Thoracic aorta (tissue), 2 donors: ENCODE measurements at places on chromosomes 7 and 10.
A peak's percentile ranks its signal among the peaks of the same experiment; 100 is the strongest.

DNA sequence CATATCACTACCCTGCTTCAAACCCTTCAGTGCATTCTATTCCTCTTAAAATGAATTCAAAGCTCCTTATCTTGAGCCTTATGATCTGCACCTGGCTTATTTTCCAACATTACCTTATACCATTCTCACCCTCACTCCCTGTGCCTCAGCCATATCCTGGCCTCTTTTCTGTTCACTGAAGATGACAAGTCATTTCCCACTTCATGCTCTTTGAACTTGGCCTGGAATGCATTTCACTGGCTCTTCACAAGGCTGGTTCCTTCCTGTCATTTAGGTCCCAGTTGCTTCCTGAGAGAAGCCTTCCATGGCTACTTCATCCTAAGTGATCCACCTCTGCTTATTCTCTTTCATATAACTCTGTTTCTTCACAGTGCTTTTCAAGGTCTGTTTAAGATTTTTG lies 3.2 kb upstream of the LIPF start:
- no peak for DNase-seq

DNA sequence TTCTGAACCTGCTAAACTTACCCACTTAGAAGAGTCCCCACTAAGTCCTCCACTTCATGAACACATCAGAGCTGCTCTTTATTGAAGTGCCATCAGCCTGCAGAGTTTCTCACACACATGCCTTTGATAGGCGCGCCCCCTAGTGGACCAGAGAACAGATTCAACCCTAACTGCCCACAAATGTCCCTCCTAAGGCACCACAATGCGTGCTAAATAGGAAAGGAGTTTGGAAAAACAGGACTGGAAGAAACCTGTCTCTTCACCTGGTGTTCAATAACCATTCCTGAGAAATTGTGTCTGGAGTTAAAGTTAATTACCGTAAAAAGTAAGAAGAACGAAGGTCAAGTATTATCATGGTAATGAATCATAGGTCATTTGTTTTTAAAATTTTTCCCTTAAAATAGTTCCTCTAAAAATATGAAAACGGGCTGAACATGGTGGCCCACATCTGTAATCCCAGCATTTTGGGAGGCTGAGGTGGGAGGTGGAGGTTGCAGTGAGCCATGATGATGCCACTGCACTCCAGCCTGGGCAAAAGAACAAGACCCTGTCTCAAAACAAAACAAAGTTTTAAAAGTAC lies 249.7 kb downstream of the ELMO1 start:
- peak; percentile 58 for DNase-seq

GRCh38 chr7:50661345-50662040 lies 96.3 kb upstream of the DDC start:
- no peak for DNase-seq

DNA sequence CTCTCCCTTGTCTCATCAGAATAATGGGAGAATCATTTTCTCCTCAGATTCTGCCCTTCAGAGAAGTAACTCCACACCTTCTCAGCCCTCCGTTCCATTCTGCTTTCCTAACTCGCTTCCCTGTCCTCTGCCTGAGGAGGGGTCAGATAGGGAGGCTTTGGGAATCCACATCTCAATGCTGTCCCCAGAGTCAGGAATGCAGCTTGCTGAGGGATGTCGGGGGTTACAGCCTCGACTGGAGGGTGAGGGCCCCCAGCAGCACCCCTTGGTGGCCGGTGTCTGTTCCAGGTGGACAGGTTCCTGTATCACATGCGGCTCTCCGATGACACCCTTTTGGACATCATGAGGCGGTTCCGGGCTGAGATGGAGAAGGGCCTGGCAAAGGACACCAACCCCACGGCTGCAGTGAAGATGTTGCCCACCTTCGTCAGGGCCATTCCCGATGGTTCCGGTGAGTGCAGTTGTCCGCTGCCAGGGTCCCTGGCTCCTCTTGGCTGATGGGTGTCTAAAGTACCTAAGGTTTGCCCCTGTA lies 6.9 kb downstream of the HKDC1 start:
- no peak for DNase-seq

DNA sequence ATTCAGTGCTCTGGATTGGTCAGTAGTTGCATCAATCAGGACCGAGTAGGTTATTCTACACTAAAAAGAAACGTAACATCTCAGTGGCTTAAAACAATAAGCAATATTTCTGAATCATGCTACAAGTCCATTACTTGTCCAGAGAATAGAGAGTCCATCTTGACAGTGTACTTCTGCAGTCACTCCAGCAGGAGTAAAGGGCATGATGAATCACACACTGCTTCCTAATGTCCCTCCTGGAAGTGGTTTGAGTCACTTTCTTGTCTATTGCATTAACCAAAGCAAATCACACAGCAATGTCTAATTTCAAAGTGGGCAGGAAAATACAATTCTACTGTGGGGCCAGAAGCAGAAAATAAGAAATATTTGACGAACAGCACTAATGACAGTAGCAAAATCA lies 124.8 kb downstream of the TSPAN12 start:
- no peak for DNase-seq

GRCh38 chr7:86908948-86909347 lies 150.5 kb downstream of the ELAPOR2 start:
- DNase-seq: no peak

- DNase-seq: no peak
Measured at GRCh38 chr10:57849691-57850357, 417.9 kb downstream of the IPMK start.

DNA sequence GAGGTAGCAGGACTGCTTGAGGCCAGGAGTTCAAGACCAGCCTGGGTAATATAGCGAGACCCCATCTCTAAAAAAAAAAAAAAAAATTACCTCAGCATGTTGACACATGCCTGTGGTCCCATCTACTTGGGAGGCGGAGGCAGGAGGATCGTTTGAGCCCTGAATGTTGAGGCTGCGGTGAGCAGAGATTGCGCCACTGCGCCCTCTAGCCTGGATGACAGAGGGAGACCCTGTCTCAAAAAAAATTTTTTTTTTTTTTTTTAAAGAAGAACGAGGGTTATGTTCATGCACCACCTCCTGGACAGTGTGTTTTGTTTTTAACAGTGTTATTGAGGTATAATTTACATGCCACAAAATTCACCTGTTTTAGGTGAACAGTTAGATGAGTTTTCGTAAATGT lies 51.1 kb upstream of the SEPHS1 start:
- no peak for DNase-seq

DNA sequence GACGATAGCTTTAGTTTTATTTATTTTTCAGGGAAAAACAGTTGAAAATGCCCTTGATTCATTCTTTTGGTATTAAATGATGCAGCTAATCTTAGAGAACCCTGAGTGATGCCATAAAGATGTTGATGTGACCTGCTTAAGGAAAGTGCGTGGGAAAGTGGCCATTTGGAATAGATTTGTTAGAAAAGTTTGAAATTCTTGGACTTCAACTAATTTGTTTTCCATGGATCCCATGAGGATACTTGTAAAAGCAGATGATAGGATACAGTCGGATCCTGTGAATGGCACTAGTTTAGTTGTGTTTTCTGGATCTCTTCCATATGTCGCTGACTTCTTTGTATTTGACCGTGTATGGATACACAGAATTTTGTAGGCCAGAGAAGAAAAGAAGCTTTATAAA lies 69.0 kb downstream of the SEPTIN7 start:
- DNase-seq: no peak

DNA sequence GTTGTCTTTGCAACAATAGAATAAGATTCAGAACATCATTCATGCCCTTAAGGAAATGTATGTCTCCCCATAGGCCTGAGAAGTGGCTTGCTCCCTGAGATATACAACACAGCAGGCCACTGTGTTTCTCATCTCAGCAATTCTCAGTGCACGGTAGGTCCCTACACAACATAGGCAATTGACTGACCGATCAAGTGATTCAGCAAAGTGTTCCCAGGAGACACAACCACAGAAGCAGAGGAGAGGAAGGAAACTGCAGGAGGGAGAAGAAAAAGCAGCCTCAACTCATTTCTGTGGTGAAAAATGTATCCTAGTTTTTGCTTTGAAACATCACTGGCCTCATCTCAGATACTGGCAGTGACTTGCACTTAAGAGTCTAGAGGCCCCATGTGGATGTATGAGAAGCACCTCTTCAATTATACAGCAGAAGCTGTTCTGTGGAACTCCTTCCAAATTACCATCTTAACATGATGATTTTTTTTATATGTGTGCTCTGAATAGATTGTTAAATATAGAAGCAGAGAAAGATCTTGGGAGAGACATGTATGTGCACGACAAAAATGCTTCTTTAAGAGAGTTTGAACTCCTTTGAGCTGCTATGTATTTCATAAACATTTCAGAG lies 306.8 kb downstream of the XPNPEP1 start:
- no peak for DNase-seq

DNA sequence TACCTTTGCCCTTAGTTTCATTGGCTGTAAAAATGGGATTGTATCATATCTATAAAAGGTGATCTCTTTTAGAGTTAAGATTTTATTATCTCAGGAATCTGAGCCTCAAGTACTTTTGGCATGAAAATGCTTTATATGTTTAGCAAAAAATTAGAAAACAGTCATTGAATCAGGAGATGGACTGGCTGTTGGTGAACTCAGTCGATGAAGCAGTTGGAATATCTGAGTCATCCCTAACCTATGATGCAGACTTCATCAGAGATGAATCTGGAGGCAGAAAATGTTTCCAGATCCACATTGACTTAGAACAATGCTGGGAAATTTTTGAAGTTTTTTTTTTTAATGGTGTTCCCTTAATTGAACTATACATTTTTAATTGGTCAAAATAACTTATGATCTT lies 228.5 kb downstream of the SLC25A13 start:
- DNase-seq: no peak

DNA sequence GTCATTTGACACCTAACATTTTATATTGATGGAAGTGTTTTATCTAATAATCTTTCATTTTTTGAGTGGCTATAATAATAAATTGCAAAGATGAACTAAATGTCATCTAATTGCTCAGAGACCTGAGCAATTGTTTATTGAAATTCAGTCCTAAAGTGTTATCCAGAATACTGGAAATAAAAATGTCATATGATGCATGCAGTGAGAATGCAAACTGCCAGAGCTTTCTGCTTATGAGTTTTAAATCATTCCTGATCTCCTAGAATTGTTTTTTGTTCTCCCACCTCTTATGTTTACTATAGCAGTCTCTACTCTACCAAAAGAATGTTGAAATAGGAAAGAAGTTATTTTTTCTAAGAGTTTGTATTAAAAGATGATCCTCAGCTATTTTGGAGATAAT lies 116.7 kb downstream of the FOXP2 start:
- DNase-seq: no peak

- DNase-seq: no peak
Measured at GRCh38 chr10:123434435-123435039, 231.6 kb upstream of the GPR26 start.

GRCh38 chr10:33071857-33072256 lies 113.8 kb upstream of the ITGB1 start:
- no peak for DNase-seq

DNA sequence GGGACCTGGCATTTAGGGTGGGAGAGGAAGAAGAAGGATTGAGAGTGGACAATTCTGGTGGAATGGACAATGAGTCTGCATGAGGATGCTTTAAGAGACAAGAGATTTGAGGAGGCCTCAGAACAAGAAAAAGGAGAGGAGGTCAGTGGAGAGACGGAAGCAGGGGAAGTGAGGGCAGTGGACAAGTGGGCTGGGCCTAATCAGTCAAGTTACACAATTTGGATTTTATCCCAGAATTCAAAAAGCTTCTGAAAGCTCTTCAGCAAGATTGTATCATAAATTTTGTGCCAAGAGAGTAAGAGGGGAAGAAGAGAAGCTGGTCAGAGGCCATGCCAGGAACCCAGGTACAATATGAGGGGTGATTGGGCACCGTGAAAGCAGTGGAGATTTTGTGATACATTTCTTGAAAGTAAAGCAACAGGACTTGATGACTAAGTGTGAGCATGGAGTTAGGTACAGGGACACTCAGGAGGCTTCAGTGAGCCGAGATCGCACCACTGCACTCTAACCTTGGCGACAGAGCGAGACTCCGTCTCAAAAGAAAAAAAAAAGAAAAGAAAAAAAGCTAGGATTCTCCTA lies 19.3 kb upstream of the TSPAN13 start:
- DNase-seq: no peak

DNA sequence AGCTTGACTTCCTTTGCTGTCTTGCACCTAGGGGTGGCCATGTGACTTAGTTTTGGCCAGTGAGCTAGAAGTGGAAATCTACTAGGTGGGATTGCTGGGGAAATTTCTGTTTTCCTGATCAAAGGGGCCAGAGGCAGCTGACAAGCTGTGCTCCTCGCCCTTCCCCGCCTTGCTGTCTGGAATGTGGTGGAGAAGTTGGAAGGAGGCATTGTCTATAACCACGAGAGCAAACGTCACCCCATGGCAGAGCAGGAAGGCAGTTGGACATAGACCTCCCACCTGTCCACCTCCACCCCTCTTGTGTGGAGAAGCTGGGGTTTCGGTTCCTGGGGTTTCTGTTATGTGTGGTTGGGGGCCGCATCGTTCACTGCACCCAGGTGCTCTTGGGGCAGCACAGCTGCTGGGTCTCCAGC lies 7.3 kb downstream of the SFRP5 start:
- DNase-seq: no peak

- DNase-seq: no peak
Measured at GRCh38 chr10:29323367-29323766, 34.5 kb downstream of the LYZL1 start.

DNA sequence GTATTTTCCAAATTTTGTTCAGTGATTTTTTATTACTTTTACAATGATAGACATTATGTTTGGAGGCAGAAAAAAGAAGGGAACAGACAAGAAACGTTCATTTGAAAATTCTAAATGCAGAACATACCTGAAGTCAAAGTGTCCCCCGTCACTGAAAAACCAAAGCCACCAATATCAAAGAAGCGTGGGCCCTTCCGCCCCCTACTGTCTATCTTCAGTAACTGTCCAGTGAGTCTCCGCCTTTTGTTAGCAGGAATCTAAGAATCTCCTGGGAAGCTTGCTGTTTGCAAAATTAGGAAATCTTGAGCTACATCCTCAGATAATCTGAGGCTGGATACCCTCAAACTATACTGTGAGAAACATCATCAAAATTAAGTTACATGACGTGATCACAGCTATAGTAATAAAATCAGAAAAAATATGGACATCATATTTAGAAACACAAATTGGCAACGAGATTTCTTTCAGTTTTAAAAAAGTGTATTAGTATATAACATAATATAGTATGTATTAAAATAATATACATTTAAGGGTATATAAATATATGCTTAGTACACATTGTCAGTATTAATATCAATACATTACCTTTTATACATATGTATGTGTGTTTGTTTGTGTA lies 169.3 kb upstream of the AKR1E2 start:
- DNase-seq: no peak

- DNase-seq: no peak
Measured at GRCh38 chr10:36033808-36034207, 391.7 kb upstream of the FZD8 start.

- no peak for DNase-seq
Measured at GRCh38 chr10:31031205-31031557, 484 bp downstream of the ZNF438 start.

- DNase-seq: no peak
Measured at GRCh38 chr10:4767033-4767814, 58.8 kb upstream of the AKR1E2 start.

GRCh38 chr10:101237982-101238731 lies 8.9 kb upstream of the LBX1 start:
- no peak for DNase-seq

- DNase-seq: no peak
Measured at GRCh38 chr10:109978481-109978880, 29.3 kb upstream of the ADD3 start.

- no peak for DNase-seq
Measured at GRCh38 chr7:82294382-82294784, 149.2 kb downstream of the CACNA2D1 start.
